Thyroid gland (tissue), 4 donors: ENCODE measurements at places on chromosomes 12 and 14. TPM values are rescaled to one million over a fixed set of nuclear protein-coding genes. Genes with fewer than 3 reads are reported as not detected.
A peak's percentile ranks its signal among the peaks of the same experiment; 100 is the strongest.

Gene PAWR
- 85.7 TPM for total RNA-seq

Gene TCL1B
- total RNA-seq = not detected

GRCh38 chr12:2673966-2674810, 120.6 kb upstream of the FKBP4 start:
- no peak for DNase-seq

GRCh38 chr12:93624595-93625294, 52.3 kb downstream of the SOCS2 start:
- no peak for DNase-seq

DNA sequence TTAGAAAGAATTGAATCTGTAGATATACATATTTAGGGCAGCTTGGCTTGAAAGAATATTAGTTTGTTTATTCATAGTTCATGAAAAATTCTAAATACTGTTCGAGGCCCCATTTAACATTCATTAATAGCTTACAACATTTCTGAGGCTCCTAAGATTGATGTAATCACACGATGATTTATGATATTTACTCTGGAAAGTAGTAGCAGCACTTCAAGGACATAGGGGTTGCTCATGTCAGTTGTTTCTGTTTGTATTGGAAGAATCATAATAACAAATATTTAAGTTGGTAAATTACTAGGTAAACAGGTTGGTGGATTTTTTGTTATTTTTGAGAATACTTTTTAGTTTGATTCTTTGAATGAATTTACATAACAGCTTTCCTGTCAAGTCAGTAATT, 30.4 kb downstream of the CAND1 start:
- no peak for DNase-seq

DNA sequence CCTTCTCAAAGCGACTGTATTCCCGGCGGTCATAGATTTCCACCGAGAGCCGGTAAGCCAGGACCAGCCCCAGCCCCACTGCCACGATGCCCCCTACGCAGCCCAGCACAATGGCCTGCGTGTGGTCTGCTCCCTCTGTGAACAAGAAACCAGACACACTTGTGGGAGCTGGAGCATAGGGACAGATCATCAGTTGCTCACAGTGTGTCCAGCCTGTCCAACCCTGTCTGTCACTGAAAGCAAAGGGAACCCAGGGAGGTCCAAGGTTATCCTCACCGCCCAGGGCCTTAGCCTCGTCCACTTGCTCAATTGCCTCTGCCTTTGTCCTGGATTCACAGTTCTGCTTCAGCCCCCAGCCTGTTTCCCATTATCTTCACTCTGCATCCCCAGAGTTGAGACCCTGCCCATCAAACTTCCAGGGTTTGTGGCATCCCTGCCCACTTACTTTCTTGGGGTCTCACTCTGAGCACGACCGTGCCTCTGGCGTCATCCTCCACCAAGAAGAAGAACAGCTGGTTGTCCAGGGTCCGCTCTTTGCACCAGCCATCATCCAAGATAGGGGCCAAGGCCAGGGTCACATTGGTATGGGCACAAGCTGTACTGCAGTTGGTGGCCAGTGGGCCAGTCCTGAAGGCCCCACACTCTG, 11.3 kb upstream of the CSAD start:
- no peak for DNase-seq

- DNase-seq = peak; percentile 42
These were observed 2.5 kb downstream of the ANG start for GRCh38 chr14:20690848-20691640.

DNA sequence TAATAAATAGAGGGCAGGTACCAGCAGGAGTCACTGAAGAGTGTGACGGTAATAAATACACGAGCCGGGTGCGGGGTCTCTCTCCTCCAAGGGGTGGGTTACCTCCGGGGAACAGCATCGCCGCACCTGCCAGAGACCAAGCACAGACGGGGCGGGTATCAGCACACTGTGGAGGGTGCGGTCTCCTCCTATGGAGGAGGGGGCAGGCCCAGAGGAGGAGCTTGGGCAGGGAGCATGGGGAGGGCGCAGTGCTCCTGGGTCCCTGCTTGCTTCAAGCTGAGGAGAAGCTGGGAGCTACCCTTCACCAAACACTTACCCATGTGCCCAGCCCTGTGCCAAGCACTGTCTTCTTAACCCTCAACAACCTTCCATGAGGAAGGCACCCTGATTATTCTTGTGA, 12.8 kb downstream of the PGF start:
- no peak for DNase-seq

GRCh38 chr14:69259527-69260189, at the start of gene GALNT16:
Gene GALNT16, plus strand, starts transcription at chr14:69260158. Its CDS starts 133 bp downstream, at chr14:69260291.
- DNase-seq = peak; percentile 42
